Kidney epithelial cell (primary cell): ENCODE measurements at places on chromosomes 6 and 20.

GRCh38 chr20:34774886-34775285 is 50.6 kb downstream of the NCOA6 start:
- DNase-seq, result no peak

DNA sequence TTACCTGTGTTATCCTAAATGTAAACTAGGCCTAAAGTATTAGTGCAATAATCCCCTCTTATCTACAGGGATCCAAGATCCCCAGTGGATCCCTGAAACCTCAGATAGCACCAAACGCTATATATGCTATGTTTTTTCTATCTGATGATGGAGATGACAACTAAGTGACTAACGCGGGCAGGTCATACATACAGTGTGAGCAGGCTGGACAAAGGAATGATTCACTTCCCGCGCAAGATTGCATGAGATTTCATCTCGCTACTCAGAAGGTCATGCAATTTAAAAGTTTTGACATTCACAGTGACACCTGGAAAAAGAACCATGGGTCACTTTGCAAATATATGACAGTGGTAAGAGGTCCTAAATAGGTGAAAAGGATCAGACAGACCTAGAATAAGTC is 875.9 kb downstream of the HACE1 start:
- no peak for DNase-seq

DNA sequence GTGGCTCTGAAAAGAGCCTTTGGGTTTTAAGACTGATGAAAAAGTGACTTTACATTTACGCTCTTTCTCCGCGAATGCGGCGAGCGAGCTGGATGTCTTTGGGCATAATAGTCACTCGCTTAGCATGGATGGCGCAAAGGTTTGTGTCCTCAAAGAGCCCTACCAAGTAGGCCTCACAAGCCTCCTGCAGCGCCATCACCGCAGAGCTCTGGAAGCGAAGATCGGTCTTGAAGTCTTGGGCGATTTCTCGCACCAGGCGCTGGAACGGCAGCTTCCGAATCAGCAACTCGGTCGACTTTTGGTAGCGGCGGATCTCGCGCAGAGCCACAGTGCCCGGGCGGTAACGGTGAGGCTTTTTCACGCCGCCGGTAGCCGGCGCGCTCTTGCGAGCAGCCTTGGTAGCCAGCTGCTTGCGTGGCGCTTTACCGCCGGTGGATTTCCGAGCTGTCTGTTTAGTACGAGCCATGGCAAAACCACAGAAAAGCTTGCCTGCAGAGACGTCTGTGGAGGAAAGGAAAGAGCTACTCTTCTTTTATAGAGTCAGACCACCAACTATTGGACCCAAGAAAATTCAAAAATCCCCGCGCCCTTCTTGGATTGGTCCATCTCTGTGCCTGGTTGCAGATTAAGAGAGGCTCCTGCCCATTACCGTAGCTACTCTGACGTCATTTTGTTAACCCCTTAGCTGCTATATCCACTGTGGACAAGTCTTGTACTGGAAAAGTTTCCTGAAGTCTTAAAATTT is 55.5 kb upstream of the HFE start:
- DNase-seq, result peak; percentile 92

DNA sequence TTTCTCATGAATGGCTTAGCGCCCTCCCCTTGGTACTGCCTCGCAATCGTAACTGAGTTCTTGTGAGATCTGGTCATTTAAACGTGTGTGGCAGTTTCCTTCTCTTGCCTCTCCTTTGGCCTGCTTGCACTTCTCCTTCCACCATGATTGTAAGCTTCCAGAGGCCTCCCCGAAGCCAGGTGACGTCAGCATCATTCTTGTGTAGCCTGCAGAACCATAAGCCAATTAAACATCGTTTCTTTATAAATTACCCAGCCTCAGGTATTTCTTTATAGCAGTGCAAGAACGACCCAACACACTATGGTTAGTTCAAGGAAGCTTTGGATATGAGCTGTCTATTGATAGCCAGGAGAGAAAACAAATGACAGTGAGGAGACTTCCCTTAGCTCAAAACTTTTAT is 29.5 kb upstream of the ADTRP start:
- DNase-seq, result no peak

DNA sequence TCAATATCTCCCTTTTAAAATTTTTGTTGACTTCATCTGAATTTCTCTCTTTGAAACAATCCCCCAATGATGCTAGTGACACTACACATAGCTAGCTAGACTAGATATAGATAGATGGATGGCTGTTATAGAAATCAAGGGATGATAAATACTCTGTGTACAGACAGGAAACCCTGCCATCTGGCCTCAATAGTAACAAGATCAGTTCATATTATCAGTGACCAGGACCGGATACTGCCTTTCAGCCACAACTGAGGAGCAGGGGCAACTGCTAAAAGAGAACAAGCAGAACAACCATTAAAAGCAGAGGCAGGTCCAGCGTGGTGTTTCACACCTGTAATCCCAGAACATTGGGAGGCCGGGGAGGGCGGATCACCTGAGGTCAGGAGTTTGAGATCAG is 118.3 kb upstream of the FAM184A start:
- no peak for DNase-seq

- DNase-seq, result no peak
Measured at GRCh38 chr6:41439524-41440418, 104.4 kb downstream of the NCR2 start.

- DNase-seq, result no peak
Measured at GRCh38 chr6:7172649-7173048, 64.9 kb downstream of the RREB1 start.

GRCh38 chr6:3808759-3809514 is 40.2 kb upstream of the FAM50B start:
- peak; percentile 84 for DNase-seq
